Activated effector memory CD4-positive, alpha-beta T cell treated with Interleukin-2 at 50 U/mL for 16 hours (primary cell): ENCODE measurements at places on chromosomes 13 and 19.

DNA sequence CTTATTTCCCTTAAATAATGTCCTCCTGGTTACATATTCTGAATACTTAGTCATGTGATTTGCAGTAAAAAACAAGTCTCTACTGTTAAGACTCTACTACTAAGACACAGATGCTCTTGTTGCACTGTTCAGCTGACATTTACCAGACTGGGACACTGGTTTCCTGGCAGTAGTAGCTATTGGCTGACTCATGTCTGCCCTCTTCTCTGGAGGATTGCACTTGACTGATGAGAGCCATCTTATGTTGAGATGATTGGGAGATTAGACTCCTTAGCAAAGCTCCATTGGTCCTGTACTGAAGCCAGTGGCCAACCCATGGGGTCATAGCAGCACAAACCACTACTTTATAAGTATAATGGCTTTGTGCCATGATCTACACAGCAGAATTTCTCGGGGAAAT, 1672.6 kb upstream of the PCDH20 start:
- DNase-seq: no peak

GRCh38 chr13:91355099-91355825, 7.8 kb downstream of the MIR17HG start:
- no peak for DNase-seq

DNA sequence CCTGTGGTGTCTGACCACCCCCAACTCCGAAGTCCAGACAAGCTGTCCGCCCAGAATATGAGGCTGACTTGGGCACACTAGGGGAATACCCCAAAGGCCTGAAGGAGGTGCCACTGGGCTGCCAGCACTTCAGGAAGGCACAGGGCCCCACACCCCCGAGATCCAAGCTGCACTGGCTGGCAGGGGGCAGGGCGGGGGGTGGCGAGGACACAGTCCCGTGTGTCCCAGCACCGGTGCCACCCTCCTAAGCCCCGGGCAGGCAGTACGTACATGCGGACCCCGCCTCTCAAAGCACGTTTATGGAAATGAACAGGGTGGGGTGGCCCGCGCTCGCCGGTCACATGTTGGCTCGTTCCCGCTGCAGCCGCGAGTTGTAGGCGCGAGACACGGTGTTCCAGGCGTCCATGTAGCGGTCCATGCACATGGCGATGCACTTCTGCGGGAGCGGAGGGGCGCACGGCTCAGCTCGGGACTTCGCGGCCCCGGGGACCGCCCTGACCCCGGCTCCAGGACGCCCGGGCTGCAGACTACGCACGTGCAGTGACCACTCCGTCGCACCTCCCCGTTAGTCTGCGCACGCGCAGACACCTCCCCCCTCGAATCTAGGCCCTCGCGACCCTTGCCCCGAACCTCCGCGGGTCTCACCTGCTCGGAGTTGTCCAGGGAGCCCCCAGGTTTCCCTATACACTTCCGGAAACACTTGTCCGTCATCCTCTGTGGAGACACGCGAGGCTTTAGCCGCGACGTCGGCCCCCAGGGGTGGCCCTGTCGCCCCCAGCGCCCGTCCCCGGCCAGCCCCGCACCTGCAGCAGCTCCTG, 566 bp downstream of the TIMM13 start:
- no peak for DNase-seq

GRCh38 chr13:70644052-70644451, 535.8 kb upstream of the KLHL1 start:
- DNase-seq: no peak

DNA sequence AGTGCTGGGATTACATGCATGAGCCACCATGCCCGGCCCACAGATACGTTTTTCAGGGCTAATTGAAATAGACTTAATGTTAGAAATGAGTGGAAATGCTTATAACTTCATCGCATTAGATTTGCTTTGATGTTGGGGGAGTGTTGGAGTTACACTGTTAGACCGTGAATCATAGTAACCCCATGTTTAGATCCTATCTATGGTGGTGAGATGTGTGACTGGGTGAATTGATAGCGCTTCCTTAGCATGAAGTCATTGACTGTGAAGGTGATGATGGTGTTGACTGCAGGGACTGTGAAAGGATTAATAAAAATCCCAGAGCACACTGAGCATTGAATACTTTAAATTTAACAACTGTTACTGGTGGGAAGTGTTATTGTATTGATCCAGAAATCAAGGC, 1.7 kb downstream of the ZNF264 start:
- DNase-seq: no peak

DNA sequence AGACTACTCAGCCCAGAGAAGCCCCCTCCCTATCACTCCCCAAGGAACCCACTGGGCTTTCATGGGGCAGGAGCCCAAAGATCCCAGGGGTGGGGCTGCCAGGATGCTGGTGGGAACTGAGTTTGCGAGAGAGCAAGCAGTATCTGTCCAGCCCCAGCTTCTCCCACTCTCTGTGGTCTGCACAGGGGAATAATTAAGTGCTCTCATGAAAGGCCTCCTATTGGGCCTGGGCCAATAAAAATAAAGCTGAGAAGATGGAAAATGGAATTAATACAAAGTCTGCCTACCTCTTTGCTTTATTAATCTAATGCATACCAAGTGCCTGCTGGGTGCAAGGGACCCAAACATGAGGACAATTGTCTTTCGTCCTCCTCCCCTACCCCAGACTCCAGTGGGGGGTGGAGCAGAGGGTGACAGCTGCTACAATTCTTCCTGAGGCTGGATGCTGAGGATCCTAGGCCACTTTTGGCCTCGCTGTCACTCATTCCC, 5.4 kb downstream of the DDX39A start:
- no peak for DNase-seq

DNA sequence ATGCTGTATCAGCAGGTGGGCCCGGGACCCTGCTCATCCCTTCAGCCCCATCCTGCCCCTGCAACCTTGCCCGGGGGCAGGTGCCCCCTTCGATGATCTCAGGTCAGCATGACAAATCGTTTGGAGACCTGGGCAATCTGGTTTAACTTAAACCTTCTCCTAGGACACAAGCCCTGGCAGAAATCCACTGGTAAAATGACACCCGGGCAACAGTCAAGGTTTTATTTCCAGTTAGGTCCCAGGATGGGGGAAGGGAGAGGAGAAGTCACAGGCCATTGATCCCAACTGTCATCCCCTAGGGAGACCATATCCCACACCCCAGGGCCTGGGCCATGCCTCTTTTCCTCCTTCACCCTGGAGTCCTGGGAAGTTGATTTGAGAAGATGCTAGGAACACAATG, 1.8 kb upstream of the PLIN5 start:
- no peak for DNase-seq

- DNase-seq: no peak
Measured at GRCh38 chr19:51181913-51182419, 39.9 kb downstream of the SIGLEC7 start.

DNA sequence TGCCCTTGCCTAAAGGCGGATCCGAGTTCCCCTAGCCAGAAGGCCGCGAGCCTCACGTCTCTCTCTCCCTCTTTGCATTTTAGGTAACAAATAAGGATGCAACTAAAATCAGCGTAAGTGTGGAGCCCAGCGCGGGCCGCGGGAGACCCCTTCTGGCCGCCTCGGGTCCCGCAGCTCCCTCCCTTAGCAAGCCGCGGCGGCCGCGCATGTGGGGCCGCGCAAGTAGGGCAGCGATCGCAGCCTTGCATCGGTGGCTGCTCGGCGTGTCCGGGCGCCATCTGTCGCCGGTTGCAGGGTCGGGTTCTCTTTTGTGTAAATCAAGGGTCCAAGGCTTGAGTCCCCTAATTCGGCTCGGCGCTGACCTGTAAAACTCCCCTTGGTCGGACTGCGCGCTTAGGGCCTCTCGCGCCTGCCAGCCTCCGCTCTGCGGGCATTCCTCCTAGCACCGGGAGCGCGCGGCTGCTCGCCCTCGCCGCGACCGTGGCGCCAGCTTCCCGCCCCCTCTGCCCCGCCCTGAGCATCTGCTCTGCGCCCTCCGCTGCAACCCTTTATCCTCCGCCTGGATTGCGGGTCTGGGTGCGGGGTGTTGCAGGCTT, 2.7 kb downstream of the VSTM2B start:
- DNase-seq: peak; percentile 24

GRCh38 chr13:77476456-77476855, 59.0 kb upstream of the SCEL start:
- no peak for DNase-seq

GRCh38 chr13:31350560-31350959, 150.8 kb downstream of the B3GLCT start:
- DNase-seq: no peak

GRCh38 chr19:50050406-50051227, 24.8 kb downstream of the ZNF473 start:
- peak; percentile 71 for DNase-seq

DNA sequence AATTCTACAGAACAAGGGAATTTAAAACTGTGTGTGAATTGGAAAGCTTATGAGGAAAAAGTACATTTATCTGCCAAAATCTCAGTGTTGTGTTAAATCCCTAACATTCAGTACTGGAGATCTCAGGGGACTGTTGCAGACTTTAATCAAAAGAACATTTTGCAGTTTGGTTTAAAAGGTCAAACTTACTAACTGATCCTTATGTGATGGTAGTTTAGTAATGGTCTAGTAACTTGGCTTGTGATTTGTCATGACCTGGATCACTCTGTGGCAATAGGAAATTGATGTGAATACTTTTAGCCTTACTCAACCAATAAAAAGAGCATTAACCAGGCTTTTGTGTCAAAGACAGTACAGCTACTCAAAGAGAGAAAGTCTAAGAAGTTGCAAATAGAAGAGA, 862.1 kb upstream of the MIR17HG start:
- no peak for DNase-seq

- DNase-seq: no peak
Measured at GRCh38 chr13:106172176-106172905, 363.1 kb downstream of the EFNB2 start.

DNA sequence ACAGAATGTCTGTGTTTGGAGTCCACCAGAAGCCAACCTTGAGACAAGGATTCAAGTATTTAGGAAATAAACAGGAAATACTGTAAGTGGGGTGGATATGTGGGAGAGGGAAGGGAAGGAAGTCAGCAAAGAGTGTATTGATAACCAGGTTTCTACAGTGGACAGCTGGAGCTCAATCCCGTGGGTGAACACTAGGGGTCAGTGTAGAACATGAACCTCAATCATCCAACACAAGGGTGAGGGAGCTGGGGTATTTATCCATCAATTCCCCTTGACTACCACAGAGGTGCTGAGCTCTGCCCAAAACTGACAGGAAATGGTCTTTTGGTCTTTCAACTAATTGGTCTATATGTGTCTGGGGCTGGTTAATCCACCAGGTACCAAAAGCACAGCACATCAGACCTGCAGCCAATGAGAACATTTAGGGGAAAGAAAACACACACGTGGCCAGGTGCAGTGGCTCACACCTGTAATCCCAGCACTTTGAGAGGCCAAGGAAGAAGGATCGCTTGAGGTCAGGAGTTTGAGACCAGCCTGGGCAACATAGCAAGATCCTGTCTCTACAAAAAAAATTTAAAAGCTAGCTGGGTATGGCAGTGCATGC, 5.6 kb upstream of the SYDE1 start:
- DNase-seq: no peak

GRCh38 chr13:100443278-100443997, 145.2 kb downstream of the GGACT start:
- no peak for DNase-seq

DNA sequence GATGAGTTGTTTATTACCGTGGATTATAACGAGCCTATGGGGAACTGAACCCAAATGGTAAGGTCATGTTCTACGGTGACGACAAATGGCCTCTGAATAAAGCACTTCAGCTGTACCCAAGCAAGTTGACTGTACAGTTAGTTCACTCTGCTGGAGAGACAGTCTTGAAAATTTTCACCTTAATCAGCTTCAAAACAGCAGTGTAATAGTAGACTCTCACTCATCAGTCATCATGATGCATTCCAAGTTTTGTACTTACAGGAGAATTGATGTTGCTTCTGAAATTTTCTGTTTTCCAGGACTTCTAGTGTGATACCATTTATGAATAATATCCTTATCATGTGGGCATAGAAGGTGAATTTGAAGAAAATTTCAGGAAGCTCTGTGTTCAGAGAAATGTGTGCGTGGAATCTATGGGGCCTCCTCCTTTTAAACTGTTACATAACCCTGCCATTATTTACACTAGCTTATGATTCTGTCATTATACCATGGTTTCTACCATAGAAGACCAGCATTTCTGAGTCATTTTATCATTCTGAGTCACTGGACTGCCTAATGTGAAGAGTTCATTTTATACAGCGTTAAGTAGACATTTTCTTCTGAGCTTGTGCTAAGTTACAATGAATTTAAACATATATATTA, 96.9 kb downstream of the WDFY2 start:
- no peak for DNase-seq

- DNase-seq: no peak
Measured at GRCh38 chr13:29515372-29515771, 80.1 kb downstream of the SLC7A1 start.

- DNase-seq: no peak
Measured at GRCh38 chr19:5177745-5178450, 162.7 kb downstream of the PTPRS start.

DNA sequence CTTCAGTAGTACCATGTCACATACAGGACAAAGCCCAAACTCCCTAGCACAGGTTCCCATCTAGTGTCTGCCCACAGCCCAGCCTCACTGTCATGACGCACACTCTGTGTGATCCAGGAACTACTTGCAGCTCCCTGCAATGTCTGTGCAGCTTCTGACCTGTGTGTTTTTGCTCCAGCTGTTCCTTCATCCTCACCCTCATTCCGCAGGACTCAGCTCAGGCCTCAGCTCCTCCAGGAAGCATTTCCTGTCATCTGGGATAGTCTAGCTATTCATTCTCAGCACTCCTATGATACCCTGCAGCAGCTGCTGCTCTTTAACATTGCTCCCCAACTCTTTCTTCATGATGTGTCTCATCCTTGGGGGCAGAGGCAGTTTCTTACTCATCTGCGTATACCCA, 56.1 kb downstream of the ENOX1 start:
- DNase-seq: no peak

DNA sequence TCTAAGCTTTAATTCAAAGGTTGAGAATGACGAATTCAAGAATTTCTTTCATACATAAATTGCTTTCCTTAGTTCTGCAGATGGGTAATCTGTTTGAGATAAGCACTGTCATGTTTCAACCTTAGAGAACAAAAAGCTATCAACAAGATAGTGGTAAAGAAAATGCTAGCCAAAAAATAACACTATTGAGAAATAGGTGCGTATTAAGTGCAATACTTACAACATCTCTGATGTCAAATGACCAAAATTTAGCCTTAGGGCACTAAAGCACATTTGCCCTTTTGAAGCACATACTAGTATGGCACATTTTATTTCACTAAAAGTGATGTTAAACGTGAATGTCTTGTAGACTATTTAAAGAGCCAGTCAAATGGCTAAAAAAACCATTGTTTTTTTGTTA, 4.9 kb downstream of the KBTBD6 start:
- no peak for DNase-seq

- DNase-seq: no peak
Measured at GRCh38 chr13:100644371-100644770, 30.2 kb downstream of the TMTC4 start.

GRCh38 chr19:8370176-8371010, 6.4 kb downstream of the ANGPTL4 start:
- no peak for DNase-seq

- no peak for DNase-seq
Measured at GRCh38 chr19:30361721-30362120, 10.5 kb upstream of the ZNF536 start.
